ENCODE measurements at places on chromosomes 13 and 19. TPM values are rescaled to one million over a fixed set of nuclear protein-coding genes. Genes with fewer than 3 reads are reported as not detected.

The FCHO1 gene
- 70.8 TPM for total RNA-seq

The ADM5 gene
- total RNA-seq, result 4.1 TPM

The LMO7 gene
- 12.1 TPM for total RNA-seq

The IZUMO1 gene
- 0.14 TPM for total RNA-seq

The TNNT1 gene
- 1.3 TPM for total RNA-seq

The ZNF723 gene
- total RNA-seq, result not detected

The ANGPTL4 gene
- total RNA-seq, result 0.89 TPM

The ZNF667 gene
- 1.5 TPM for total RNA-seq

The APOC4 gene
- not detected for total RNA-seq

The ZNF416 gene
- 3.2 TPM for total RNA-seq

The ZIC5 gene
- not detected for total RNA-seq

The ERICH6B gene
- total RNA-seq, result not detected

The GDF15 gene
- total RNA-seq, result not detected

The LGI4 gene
- 1.00 TPM for total RNA-seq

The TMEM59L gene
- total RNA-seq, result 0.49 TPM

The TUBA3C gene
- not detected for total RNA-seq

The ZSCAN5C gene
- total RNA-seq, result not detected

The PEG3 gene
- total RNA-seq, result 0.05 TPM

The R3HDM4 gene
- 109 TPM for total RNA-seq

The ZNF709 gene
- total RNA-seq, result 3.6 TPM

The OR7D2 gene
- total RNA-seq, result 0.14 TPM

The PTPRH gene
- total RNA-seq, result not detected

The SMIM24 gene
- total RNA-seq, result 0.88 TPM

The NMRK2 gene
- total RNA-seq, result not detected

The EDNRB gene
- not detected for total RNA-seq

The CEBPA gene
- 0.82 TPM for total RNA-seq

The TMEM86B gene
- total RNA-seq, result 8.5 TPM

The IGFLR1 gene
- total RNA-seq, result 253 TPM

The PTGIR gene
- 32.4 TPM for total RNA-seq

The ZNF470 gene
- 4.5 TPM for total RNA-seq

The RHPN2 gene
- 1.5 TPM for total RNA-seq

The CYP4F2 gene
- total RNA-seq, result 0.19 TPM

The FFAR3 gene
- 6.6 TPM for total RNA-seq

The ZNF549 gene
- total RNA-seq, result 6.8 TPM

The PALM3 gene
- total RNA-seq, result 0.10 TPM

The RUBCNL gene
- 17.3 TPM for total RNA-seq

The TMPRSS9 gene
- not detected for total RNA-seq

The FXYD1 gene
- total RNA-seq, result 2.0 TPM

The CALR3 gene
- total RNA-seq, result not detected

The OR7A5 gene
- not detected for total RNA-seq

The LILRA1 gene
- total RNA-seq, result not detected

The MYBPC2 gene
- total RNA-seq, result 0.86 TPM

The ZNF573 gene
- total RNA-seq, result 11.7 TPM

The ZNF296 gene
- 5.2 TPM for total RNA-seq

The KIR3DL1 gene
- total RNA-seq, result not detected

The SIGLEC5 gene
- not detected for total RNA-seq

The SHISA2 gene
- 0.07 TPM for total RNA-seq

The C19orf67 gene
- not detected for total RNA-seq

The ACER1 gene
- total RNA-seq, result not detected

The CLDN10 gene
- not detected for total RNA-seq

The LILRB3 gene
- 1.2 TPM for total RNA-seq
